ENCODE measurements at places on chromosomes 3 and 15.

GRCh38 chr3:158528076-158528674 lies 42.8 kb upstream of the MLF1 start:
- DNase-seq = no peak

DNA sequence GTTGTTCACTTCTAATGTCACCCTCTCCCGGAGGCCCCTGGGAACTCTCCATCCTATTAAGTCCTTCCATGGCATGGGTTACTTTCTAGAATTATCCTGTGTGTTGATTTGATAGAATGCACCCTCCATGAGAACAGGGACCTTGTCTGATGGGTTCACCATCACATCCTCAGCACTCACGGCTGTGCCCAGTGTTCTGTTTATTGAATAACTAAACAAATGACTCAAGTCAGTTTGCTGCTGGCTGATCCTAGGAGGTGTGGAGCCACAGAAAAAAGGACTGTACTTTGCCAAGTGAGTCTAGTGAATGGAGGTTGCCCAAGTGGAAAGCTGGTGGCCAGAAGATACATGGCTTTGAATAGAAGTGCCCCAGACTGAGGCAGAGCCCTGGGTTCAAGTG lies 48.5 kb upstream of the RAB6B start:
- no peak for DNase-seq

- no peak for DNase-seq
Observed at GRCh38 chr3:172315401-172316091, 132.7 kb downstream of the GHSR start.

- no peak for DNase-seq
Observed at GRCh38 chr3:70264122-70264780, 48.2 kb downstream of the MDFIC2 start.

DNA sequence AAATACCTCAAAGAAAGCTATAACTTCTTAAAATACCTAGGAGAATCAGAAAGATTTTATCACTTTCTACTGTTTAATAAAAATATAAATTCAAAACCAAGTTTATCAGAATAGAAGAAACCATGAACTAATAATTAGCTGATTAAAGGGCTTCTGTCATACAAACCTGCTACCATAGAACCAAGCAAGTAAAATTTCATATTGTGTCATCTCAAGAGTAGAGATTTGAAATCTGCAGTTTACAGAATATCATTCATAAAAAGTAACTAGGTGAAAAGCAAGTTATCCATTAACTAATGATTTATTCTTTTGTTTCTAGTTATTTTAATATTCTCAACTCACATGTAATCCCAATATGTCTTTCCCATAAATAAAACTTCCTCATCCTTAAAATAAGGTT lies 36.8 kb upstream of the XXYLT1 start:
- DNase-seq = no peak

DNA sequence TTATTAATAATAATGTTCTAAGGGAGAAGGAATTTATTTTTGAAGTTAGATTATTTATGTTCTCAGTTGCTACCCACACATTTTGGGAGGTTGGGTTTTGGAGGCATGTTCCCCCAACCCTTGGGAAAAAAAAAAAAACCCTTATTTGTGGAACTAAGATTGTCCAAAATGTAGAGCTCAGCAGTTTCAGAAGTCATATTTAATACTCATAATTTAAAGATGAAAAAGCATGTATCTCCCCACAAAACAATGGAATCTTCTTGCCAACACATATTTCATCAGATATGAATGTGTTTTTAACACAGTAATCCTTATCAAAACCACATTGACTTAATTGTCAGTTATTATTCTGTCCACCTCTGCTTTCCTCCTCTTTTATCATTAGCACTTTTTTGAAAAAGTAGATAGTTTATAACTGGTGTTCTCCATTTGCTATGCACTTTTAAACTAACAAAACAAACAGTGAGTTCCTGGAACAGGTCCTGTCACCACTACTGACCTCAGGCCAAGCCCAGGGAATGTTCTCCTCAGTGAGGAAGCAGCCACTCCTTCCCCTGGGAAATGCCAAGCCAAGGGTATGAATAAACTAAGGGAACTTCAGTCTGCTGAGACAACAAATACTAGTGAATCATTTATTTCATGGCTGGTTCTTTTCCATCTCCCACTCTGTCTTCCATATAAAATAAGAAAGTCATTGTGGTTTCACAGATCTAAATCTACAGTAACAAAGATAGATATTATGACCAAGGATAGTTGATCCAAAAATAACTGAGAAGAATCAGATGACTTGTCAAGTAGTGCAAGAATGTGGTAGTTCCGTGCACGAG lies 414.4 kb upstream of the ALCAM start:
- no peak for DNase-seq

GRCh38 chr15:40106203-40107161 lies 2.2 kb downstream of the BMF start:
- DNase-seq = peak; percentile 91

DNA sequence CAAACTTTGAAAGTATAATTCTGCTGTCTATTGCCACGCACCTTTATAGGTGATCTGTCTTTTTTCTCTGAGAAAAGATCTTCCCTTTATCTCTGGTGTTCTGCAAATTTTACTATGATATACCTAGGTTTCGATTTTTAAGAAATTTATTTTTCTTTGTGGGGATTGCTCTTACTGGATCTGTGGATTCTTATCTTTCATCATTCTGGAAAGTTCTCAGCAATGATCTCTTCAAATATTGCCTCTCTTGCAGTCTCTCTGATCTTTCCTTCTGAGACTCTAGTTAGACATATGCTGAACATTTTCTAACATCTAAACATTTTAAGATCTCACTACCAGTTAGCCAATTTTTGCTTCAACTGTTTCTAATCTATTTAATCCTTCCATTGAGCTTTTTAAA lies 47.0 kb upstream of the ATOSA start:
- no peak for DNase-seq

DNA sequence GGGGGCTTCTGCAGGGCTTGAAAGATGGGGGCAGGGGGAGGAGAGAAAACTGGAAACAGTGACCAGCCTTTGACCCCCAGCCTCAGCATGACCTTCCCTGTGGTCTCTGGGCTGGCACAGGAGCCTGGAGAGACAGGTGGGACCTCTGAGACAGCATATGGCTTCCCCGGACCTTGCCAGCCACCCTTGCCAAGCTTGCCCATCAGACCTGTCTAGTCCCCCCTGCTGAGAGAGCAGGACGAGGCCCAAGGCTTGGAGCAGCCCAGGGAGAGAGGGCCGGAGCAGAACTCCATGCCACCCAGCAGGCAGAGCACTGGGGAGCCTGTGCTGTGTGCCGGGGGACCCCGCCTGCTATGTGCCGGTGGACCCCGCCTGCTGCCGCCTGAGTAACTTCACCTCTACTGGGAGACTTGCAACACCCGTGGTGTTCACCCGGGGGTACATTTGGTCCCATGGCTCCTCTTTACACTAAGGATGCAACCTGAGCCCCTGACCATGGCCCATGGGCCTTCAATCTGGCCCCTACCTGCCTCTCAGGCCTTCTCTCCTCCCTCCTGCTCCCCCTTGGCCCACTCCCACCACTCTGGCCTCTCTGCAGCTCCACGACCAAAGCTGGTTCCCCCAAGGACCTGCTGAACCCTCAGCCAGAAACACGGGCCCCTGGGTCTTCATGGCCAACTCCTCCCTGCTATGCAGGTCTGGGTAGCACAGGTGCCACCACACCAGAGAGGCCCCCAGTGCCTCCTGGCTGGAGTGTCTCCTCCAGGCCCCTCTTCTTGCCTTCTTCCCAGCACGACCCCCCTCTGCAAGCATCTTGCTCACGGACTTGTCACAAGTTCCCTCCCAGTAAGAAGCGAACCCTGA lies 21.1 kb upstream of the SLC41A3 start:
- DNase-seq = no peak

DNA sequence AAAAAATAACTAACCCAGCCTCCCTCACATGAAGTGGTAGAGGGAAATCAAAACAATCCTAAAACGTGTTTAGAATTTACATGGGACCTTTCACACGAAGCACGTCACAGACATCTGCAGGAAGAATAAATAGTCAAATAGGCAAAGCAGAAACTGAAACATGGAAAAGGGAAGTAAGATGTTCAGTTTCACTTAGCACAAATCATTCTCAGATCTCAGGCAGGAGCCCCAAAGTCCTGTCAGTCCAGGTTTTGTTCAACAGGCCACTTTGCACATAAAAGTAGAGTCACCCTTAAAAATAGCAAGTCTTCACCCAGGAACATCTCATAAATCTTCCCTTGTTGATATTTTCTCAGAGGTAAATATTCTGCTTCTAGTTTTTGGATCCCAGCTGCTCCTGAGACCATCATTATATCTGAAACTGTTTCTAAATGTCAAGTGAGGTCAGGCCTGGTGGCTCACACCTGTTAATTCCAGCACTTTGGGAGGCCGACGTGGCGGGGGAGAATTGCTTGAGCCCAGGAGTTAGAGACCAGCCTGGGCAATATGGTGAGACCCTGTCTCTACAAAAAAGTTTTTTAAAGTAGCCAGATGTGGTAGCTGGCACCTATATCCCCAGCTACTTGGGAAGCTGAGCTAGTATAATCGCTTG lies 1.9 kb downstream of the RUBCN start:
- DNase-seq = no peak

DNA sequence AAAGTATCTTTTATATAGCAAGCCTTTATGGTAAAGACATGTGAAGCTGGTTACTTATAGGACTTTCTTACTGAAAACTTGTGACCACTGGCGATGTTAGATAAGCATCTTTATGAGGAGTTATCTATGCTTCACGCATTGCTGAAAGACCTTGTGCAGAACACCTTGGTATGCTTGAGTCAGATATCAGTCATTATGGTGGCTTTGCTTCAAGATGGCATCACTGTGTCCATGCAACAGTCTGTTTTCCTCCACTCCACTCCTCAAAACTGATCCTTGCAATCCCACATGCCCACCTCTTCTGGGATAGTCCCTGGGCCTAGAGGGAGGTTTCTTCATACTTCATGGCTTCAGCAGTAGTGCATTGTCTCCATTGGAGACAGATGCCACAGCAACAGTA lies 656.3 kb downstream of the ZNF385D start:
- DNase-seq = no peak

DNA sequence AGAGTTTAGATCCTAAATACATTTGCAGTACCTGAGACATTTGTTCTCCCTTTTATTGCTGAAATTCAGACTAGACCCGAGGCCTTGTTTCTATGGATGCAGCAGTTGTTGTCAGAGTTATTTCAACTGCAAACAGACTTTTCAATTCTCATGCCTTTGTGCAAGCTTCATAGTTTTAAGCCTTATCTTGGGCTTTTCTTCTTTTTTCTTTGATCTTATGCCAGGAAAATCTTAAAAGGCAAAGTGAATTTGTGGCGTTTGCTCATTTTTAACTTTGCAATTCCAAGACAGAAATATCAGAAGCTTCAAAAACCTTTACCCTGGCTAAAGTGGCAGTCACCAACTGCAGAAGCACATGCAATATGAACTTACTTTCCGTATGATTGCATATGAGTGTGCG lies 576.7 kb downstream of the DIPK2A start:
- DNase-seq = no peak

- DNase-seq = peak; percentile 92
Observed at GRCh38 chr15:34366271-34367065, 528 bp downstream of the LPCAT4 start.

All from H9 (cell line).